ENCODE measurements at places on chromosomes 11 and 22.

DNA sequence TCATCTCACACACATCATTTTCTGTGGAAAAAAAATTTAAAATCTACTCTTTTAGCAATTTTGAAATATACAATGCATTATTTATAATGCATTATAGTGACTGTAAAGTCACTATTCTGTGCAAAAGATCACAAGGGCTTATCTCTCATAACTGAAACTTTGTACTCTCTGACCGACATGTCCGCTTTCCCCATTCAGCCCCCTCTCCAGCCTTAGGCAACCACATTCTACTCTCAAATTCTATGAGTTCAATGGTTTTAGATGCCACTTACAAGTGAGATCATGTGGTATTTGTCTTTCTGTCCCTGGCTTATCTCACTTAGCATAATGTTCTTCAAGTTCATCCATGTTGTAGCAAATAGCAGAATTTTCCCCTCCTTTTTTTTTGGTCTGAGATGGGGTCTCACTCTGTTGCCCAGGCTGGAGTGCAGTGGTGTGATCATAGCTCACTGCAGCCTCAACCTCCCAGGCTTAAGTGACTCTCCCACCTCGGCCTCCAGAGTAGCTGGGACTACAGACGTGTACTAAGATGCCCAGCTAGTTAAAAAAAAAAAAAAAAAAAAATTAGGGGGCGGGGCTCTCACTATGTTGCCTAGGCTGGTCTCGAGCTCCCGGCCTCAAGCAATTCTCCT lies 44.5 kb downstream of the SYN3 start:
- DNase-seq = no peak

GRCh38 chr22:44330744-44331660 lies 18.3 kb upstream of the SHISAL1 start:
- DNase-seq = no peak

DNA sequence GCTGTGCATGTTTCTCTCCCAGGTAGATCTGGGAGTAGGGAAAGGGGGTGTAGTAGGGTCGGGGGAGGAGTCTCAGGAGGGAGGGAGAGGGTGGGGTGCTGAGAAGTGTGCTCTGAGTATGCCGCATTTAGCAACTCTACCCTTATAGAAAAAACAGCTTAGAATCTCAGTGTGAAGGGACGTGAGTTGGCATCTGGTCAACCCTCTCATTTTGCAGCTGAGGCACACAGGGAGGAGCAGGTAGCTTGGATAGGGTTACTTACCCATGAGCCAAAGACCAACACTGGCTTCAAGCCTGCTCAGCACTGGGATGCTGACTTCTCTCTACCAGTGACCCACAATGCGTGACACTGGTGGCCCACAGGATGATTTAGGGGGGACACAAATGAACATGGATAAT lies 95.9 kb downstream of the FBXO7 start:
- no peak for DNase-seq

GRCh38 chr22:20433686-20434241 lies 3.9 kb downstream of the SCARF2 start:
- no peak for DNase-seq

- DNase-seq = no peak
Measured at GRCh38 chr11:128516886-128517285, 70.5 kb downstream of the ETS1 start.

DNA sequence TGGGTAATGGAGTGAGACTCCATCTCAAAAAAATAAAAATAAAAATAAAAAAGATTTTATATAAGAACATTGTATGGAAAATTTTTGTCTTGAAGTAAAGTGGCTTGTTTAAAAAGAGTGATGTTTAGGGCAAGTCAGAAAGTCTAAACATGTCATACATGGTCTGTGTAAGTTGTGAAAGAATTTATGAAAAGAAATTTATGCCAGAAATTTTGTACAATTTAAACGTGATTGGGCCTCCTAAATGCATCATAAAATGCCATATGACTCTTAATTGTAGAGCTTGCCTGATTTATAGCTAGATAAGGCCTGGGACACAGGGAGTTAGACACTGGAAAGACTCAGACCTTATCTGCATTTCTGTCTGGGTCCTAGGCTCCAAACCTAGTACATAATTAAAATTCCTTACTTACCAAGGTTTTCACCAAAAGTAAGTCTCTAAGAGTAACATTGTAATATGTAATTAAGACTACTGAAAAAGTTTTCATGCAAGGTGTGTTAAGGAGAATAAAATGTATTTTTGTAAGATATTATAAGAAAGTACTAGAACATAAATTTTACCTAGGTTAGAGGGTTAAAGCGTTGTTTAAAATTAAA lies 110.5 kb downstream of the AASDHPPT start:
- DNase-seq = no peak
